ENCODE measurements at places on chromosomes 5 and 9. TPM values are rescaled to one million over a fixed set of nuclear protein-coding genes. Genes with fewer than 3 reads are reported as not detected.

GRCh38 chr5:316210-317085, 5.1 kb upstream of the AHRR start:
- DNase-seq: no peak

Gene MLLT3
- 15.4 TPM for total RNA-seq

DNA sequence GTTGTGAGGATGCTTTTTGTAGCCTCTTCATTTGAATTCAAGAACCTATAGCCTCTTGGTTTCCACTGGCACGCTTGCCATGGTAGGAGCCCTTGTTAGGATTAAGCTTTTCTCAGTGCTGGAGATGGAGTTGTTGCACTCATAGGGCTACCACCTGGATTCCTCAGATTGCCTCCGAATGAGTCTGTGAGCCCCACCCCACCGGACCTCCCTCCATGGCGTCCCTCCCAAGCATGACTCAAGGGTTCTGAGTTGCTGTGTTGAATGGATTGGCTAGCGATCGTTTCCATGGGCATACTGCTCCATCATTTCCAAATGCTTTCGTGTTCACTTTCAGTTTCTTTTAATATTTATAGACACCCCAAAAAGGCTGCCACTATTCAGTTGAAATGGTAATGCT, 69.9 kb downstream of the DAPK1 start:
- no peak for DNase-seq

- no peak for DNase-seq
These were observed 339.8 kb upstream of the RGMB start for GRCh38 chr5:98433673-98434072.

DNA sequence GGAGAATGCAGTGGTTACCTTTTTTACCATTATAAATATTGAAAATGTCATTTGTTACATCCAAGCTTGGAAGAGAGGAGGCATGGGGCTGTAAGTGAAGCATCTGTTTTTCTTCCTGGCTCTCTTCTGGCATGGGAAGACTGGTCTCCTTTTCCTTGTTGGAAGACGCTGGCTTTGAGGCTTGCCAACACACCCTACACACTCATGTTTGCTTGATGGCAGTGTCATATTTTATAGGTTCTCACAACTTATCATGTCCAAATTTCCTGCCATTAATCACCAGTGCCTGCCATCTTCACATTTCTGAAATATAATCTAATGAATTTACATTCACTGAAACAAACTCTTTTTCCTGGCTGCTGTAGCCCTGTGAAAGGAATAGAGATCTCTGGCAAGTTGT, 252.9 kb downstream of the MAN2A1 start:
- no peak for DNase-seq

Gene C5orf34
- total RNA-seq: 13.1 TPM

DNA sequence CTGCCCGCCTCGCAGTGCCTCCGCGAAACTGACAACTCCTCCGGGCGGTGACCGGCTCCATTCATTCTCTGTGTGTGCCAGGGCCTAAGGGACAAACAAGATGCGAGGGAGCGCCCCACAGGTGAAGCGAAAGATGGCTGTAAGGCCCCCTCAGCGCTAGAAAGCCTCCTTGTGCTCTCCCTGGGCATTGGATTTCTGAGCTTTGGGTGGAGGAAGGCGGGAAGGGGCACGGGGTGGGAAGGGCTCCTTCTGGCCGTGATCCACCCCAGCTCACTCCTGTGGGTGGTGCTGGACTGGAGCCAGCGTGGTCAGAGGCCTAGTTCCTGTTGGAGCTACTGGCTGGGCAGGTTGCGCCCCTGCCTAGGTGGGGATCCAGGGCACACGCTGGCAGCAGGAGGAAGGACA, 943 bp downstream of the GALNT12 start:
- no peak for DNase-seq

Gene LVRN
- total RNA-seq: 0.64 TPM

DNA sequence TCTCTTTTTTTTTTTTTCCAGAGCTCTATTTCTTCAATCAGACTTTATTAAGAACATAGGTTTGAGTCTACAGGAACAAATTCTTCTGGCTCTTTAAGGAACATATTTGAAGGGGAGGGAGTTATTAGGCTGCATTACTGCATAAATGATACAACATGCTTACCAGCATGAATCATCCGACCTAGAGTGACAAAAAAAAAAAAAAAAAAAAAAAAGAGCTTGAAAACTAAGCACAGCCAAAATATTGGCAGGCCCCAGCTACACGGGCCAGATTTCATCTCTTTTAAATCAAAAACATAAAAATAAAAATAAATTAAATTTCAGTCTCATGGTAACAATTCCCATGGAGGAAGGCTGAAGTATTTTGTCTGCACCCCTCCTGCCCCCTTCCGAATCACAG, 26.3 kb downstream of the MSX2 start:
- no peak for DNase-seq

DNA sequence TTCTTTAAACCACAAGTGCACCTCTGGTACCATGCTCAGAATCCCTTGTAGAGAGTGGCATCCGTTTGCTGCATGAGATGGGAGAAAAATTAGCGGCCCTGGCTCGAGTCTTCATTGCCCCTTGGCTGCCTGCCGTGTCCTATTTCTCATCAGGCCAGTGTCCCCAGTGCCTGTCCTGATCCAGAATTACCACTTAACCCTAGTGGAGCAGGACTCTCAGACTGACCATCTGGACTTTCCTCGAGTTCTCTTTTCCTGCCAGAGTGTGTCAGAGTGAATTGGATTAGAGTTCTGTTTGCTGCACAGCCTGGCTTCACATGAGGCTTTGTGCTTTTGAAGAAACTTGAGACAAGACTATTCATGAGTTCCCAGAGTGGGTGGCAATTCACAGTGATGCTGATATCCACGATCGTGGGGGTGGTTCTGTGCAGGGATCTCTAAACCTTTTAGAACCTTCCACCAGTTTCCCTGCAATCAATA, 92.6 kb downstream of the C9orf152 start:
- no peak for DNase-seq

- DNase-seq: no peak
These were observed 9.1 kb downstream of the ZCCHC9 start for GRCh38 chr5:81310402-81311063.

DNA sequence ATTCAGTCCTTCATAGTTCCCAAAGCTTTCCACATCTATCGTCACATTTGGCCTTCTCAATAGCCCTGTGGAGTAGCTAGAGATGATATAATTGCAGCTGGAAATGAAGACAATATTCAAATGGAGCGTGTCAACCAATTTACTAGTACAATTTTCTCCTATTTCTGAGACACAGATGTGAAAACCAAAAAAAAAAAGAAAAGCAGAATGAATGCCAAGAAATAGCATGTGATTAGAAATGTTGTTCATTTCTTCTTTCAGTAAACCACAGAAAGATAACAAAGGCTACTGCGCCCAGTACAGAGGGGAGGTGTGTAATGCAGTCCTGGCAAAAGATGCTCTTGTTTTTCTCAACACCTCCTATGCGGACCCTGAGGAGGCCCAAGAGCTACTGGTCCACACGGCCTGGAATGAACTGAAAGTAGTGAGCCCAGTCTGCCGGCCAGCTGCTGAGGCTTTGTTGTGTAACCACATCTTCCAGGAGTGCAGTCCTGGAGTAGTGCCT, 99.0 kb downstream of the MUSK start:
- no peak for DNase-seq

DNA sequence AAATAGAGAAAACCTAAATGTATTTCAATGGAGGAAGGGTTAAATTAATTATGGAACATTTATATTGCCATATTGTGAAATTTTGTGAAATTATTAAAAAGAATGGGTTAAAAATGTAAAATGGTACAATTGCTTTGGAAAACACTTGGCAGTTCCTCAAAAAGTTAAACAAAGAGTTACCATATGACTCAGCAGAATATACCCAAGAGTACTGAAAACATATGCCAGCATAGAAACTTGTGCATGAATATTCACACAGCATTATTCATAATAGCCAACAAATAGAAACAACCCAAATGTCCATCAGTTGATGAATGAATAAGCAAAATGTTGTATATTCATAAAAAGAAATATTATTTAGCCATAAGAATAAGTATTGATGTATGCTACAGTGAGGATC, 181.0 kb upstream of the MAST4 start:
- no peak for DNase-seq

DNA sequence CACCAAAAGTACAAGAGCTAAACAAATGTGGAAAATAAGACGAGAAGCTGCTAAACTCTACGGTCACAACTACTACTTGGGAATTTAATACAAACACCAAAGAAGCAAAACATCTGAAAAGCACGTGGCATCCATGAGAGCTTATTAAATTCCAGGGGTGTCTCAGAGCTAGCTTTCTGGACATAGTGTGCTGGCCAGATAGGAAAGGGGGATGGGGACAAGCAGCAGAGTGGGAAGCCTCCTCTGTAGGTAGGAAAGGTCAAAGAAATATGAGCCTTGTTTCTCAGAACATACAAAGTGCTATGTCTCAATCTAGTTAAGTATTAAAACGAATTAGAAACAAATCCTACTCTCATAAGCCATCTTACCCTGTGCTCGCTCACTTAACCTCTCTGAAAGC, 51.3 kb upstream of the GOLPH3 start:
- no peak for DNase-seq

Gene PDLIM7
- 24.3 TPM for total RNA-seq

DNA sequence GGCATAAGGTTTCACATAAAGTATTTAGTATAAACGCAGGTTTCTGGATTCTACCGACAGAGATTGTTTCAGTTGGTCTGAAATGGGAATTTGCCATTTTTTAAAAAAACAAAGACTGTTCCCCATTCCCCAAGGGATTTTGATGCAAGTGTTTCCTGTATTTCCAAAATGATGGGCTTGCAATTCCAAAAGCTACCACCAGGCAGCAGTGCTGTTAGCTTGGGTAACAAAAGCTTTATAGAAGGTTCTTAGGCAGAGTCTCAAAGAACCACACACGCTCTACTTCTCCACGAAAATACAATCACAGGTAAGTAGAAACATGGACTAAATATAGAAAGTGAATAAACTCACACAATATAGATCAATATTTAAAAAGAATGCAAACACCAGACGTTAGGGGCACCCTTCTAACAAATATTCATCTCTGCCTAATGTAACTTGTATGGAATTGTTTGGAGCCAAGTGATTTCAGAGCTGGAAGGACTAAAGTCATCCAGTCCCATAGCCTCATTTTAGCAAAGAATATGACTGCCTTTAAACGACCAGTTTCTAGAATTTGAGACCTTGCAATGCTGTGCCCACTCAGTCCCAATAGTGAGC, 154.3 kb downstream of the SPOCK1 start:
- peak; percentile 43 for DNase-seq

- no peak for DNase-seq
These were observed 18.1 kb upstream of the RNF145 start for GRCh38 chr5:159227452-159227851.

DNA sequence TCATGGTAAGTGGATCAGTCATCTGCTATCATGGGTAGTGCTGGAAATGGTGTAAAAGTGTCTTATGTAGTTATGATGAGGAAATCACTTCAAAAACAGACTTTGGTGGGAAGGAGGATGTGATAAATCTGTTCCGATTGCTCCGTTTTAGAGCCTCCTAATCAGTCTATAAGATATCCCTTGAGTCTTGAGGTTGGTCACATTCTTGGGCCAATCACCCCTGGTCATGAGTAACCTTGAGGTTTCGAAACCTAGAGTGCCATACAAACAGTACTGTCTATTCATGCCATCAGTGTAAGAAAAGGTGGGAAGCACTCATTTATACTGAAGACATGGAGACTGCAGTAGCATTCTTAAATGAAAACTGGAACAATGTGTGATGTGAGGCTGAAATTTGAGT, 45.8 kb downstream of the LRRTM2 start:
- no peak for DNase-seq

- DNase-seq: no peak
These were observed 73.2 kb downstream of the KIAA1958 start for GRCh38 chr9:112559629-112560413.

GRCh38 chr9:36036253-36036779, 397 bp upstream of the RECK start:
- no peak for DNase-seq

DNA sequence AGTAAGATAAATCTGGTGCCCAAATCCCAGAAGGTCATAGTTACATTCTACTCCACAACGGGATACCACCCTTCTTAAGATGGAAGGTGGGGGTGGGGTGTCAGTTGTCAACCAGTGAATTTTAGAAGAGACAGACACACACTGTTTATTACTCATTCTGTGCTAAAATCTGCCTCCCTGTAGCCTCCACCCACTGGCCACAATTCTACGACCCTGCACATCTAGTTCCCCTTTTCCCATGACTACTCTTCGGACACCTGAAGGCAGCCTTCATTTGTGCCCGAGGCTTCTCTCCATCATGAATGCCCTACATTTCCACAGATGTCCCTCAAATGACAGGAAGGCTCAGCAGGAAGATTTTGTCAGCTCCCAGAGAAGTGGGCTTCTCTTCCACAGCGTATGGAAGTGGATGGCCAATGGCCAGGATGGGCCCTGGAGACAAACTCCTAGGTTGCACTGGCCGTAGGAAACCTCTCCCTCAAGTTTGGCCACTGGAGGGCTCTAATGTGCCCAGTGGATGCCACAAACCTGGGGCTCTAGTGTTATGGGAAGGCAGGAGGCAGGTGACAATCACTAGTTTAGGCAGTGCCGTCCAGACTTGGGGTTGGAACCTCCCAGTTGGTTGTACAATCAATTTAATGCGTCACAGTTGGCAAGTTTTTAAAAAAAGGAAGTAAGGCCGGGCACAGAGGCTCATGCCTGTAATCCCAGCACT, 46.6 kb downstream of the PTPN3 start:
- DNase-seq: no peak

DNA sequence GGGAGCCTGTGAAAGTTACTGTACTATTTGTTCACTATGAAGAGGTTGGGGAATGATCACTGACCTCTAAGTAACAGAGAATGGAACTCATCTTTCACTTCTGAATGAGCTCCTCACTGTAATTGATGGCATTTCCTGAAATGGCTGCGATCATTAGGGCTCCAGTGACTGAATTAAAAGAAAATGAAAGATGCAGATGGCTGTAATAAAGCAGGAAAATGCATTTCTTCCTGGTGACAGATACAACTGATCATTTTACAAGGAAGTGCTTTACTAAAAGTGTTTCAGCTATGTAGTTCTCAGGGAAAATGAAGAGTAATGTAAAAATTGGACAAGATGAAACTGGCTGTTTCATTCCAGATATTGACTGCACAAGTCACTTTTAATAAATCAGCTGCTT, 1200.6 kb upstream of the NUDT12 start:
- no peak for DNase-seq

GRCh38 chr5:142222225-142222865, 102.5 kb downstream of the SPRY4 start:
- no peak for DNase-seq

DNA sequence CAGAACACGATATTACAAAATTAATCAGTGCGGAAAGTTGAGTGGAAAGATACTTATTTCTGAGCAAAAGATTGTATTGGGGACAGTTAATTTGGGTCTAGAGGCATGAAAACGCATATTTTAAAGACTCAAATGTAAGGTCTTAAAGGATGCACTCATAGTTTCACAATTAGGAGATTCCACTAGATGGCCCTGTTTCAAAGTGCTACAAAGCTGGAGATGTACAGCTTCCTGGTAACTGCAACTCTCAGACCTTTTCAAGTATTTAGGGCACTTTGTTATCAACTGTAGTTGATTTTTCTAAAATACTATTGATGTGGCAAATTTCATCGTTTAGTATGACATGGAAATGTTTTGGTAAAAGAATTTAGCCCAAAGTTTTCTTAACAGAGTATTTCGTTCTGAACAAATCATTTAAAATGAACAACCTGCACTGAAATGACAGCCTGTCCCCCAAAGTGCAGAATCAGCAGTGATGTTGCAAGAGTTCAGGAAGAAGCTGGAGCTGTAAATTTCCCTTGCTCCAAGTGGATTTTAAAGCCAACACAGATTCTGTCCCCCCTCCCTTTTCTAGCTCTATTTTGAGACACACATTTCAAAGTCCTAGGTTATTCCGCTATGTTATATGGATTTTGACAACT, 16.2 kb upstream of the NDUFB6 start:
- peak; percentile 33 for DNase-seq

Gene CD74
- not detected for total RNA-seq
